ENCODE measurements at places on chromosomes 12 and 14. TPM values are rescaled to one million over a fixed set of nuclear protein-coding genes. Genes with fewer than 3 reads are reported as not detected.
A peak's percentile ranks its signal among the peaks of the same experiment; 100 is the strongest.

The EIF2S3B gene
- total RNA-seq: 1.1 TPM

The PRKD1 gene
- total RNA-seq: 0.49 TPM

The GLIPR1L1 gene
- not detected for total RNA-seq

The IGF1 gene
- 1.5 TPM for total RNA-seq

DNA sequence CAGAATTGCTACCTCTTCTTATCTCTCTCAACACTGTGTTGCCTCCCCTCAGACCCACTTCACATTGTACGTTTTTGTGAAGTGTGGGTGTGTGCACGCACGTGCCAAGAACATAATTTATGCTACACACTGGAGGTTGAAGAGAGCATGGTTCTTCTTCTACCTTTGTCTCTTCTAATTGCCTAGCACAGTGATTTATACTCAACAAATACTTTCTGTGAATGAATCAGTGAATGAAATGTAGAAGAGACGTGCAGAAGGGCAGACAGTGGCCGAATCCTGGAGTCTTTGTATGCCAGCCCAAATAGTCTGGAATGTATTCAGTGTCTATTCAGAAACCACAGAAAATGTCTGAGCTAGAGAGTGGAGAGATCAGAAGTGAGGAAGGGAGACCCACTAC, 4.6 kb upstream of the SAMD4A start:
- no peaks in the 10 kb centered on the region for H3K36me3 ChIP-seq
- DNase-seq: no peak
- no peak overlapping the region for H3K4me3 ChIP-seq

DNA sequence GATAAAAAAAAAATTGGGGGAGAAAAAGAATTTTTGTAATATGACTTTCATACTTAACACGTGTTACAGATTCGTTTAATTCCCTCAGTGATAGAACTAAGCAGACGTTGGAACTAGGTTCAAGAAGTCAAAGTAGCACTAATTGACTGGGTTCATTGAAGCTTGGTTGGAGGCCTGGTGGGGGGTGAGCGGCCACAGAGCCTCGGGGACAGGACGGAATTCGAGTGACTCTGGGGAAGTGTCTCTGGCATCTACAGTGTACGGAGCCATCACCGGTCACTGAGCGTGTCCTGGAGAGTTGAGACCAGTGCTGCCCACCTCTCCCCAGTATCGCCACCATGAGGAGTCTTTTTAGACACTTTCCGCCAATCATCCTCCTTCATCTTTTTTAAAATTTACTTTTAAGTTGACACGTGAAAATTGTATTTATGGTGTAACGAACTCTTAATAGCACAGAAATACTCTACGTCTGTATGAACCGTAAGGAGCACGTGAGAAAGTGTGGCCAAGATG, 1.3 kb downstream of the ZFYVE21 start:
- no peaks in the 10 kb centered on the region for H3K27me3 ChIP-seq
- DNase-seq: no peak
- peak overlapping the region; percentile 36 for H3K27ac ChIP-seq
- H3K36me3 ChIP-seq: 0 out of 2 replicates have a peak, but pooled peaks cover 1% of the 10 kb centered on the region

The NUAK1 gene
- total RNA-seq: 3.7 TPM

DNA sequence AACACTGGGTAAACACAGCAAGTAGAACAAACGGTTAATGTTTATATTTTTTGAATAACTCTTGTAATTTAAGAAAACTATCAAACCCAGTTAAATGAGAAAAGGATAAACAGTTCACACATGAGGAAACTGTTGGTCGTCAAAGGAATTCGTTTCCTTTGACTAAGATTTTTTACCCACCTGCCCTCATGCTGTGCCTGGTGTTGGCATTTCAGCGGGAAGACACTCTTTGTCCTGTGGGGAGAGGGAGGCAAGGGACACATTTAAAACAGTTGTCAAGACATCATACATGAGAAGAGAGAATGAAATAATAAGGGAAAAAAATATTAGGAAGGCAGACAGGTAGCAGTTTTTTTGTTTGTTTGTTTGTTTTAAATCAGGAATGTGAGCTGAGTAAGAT, 70.5 kb downstream of the BHLHE41 start:
- H3K4me1 ChIP-seq: no peaks in the 10 kb centered on the region
- no peak overlapping the region for H3K4me3 ChIP-seq
- no peak overlapping the region for H3K27ac ChIP-seq
- H3K36me3 ChIP-seq: no peaks in the 10 kb centered on the region

The LRFN5 gene
- not detected for total RNA-seq

GRCh38 chr14:29232153-29232552, 465.6 kb downstream of the FOXG1 start:
- H3K27ac ChIP-seq: no peak overlapping the region
- no peaks in the 10 kb centered on the region for H3K27me3 ChIP-seq
- no peak overlapping the region for H3K4me3 ChIP-seq

The TMPRSS12 gene
- total RNA-seq: not detected

DNA sequence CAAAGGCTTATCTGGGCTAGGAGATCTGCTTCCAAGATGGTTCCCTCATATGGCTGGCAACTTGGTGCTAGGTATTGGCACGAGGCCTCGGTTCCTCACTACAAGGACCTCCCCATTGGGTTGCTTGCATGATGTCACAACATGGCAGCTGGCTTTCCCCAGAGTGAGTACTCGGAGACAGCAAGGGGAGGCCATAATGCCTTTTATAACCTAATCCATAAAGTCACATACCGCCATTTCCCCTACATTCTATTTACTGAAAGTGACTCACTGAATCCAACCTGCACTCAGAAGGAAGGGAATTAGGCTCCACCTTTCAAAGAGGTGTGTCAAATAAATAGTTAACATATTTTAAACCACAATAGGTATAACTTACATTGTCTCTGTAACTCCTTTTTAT, 130.9 kb downstream of the SAMD4A start:
- no peaks in the 10 kb centered on the region for H3K36me3 ChIP-seq
- H3K4me1 ChIP-seq: peaks cover 13% of the 10 kb centered on the region
- no peak overlapping the region for H3K4me3 ChIP-seq

- no peak for DNase-seq
- H3K27me3 ChIP-seq: no peaks in the 10 kb centered on the region
- no peaks in the 10 kb centered on the region for H3K4me1 ChIP-seq
- no peaks in the 10 kb centered on the region for H3K36me3 ChIP-seq
- H3K27ac ChIP-seq: no peak overlapping the region
Observed at GRCh38 chr12:34333337-34333736, 311.0 kb downstream of the ALG10 start.

GRCh38 chr12:123867141-123867540, 105.0 kb downstream of the DNAH10 start:
- peak overlapping the region; percentile 41 for H3K27ac ChIP-seq
- no peaks in the 10 kb centered on the region for H3K36me3 ChIP-seq
- peaks cover 20% of the 10 kb centered on the region for H3K4me1 ChIP-seq
- no peaks in the 10 kb centered on the region for H3K27me3 ChIP-seq
- DNase-seq: peak; percentile 84

DNA sequence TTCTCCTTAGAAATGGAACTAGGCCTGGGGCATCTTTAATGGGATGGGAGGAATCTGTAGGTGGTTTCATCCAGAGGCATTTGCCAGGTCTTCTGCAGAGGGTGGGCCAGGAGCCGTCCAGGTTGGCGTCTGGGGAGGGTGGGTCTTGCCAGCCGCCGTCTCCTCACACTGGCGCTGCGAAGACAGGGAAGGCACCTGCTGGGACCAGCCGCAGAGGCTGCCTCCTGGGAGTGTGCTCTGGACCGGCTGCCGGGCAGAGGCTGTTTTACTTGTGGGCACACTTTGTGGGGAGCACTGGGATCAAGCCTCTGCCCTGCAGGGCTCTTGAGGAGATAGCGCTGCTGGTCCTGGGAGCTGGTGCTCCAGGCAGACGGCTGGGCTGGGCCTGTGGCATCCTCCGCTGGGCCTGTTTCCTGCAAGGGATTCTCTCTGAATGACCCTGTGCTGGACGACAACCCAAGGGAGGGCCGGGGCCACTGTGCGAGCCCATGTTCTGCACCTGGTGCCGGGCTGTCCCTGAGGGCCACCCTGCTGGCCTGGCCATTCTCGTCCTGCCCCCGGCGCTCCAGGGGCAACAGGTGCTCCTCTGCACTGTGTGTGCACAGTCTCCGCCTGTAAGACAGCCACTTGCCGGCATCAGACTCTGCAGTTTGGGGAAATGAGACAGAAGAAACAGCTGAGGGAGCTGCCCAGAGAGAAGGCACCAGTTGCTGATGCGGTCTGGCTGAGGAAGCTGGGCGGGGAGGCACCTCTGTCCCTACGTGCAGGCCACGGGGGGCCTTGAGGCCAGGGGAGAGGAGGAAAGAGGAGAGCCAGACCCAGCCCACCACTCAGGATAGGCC, 10.0 kb upstream of the TEX22 start:
- H3K4me1 ChIP-seq: no peaks in the 10 kb centered on the region
- DNase-seq: no peak
- no peak overlapping the region for H3K27ac ChIP-seq
- no peaks in the 10 kb centered on the region for H3K36me3 ChIP-seq

The ZNF26 gene
- total RNA-seq: 17.8 TPM

DNA sequence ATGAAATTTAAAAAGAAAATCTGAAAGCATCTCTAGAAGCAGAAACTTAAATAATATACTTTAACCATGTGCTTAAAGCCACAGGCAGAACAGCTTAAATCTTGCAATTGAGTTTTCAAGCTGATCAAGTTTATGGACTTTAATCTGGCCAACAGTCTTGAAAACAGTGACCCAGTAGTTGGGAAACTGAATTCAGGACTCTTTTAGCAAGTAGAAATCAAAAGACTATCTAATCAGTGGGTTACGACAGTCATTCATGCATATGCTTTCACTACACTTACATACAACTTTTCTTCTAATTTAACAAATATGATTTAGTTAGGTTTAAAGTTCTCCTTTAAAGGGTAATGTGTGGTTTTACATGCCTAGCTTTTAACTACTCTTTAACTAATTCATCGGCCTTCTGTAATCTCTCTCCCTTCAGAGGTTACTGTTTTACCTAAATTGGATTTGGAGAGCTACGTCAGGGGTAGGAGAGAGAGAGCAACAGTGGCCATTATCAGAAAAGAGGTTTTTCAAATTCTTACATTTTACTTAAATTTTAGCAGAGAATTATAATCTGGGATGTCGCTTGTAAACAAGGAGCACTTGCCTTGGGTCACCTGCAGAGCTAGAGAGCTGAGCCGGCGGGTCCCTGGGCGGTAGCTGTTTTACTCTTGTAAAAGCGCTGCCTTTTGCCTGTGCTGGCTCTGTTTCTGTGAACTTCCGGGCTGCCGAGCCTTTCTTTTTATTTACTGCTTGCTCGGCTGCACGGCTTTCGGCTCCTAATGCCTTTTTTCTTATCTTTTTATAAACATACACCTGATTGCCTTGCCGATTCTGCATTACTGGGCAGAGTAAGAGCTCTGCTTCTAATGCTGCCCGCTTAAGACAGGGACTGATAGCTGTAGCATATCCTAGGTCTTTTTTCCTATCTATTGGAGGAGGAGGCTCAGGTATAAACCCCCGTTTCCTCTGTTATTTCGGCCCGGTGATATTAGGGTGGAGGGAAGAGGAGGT, 17.4 kb upstream of the LYZ start:
- peaks cover 36% of the 10 kb centered on the region for H3K4me1 ChIP-seq
- H3K27me3 ChIP-seq: no peaks in the 10 kb centered on the region
- peak; percentile 49 for DNase-seq

DNA sequence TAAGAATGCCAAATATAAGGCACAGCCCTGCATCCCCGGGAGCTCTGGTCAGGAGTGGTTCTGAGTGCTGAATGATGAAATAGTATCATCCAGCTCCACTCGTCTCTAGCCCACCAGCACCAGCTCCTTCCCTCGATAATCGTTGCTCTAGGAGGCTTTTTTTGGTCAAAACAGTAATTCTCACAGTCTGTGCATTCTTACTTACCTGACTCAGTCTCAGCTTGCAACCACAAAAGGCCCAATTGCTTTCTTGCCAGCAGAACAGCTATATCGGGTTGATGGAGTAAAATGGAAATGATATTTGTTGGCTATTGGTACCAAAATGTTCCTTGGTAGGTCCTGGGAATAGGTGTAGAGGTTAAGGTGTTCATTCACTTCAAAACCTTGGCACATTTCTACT, 94.8 kb downstream of the BMP4 start:
- peaks cover 9% of the 10 kb centered on the region for H3K4me1 ChIP-seq
- no peaks in the 10 kb centered on the region for H3K27me3 ChIP-seq
- no peaks in the 10 kb centered on the region for H3K36me3 ChIP-seq
- DNase-seq: no peak

GRCh38 chr12:116406529-116406928, 129.0 kb upstream of the MED13L start:
- no peaks in the 10 kb centered on the region for H3K36me3 ChIP-seq
- DNase-seq: peak; percentile 94
- H3K4me1 ChIP-seq: peaks cover 12% of the 10 kb centered on the region
- no peaks in the 10 kb centered on the region for H3K27me3 ChIP-seq

DNA sequence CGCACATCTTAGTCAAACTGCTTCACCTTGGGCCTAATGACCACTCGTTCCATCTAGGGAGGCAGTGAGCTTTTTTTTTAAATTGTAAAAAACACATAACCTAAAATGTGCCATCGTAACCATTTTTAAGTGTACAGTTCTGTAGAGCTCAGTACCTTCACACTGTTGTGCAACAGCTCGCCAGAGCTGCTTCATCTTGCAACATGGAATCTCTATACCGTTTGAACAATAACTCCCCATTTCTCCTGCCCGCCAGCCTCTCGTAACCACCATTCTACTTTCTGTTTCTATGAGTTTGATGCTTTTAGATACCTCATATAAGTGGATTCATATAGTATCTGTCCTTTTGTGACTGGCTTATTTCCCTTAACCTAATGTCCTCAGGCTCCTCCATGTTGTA, 196.2 kb downstream of the CHST11 start:
- no peaks in the 10 kb centered on the region for H3K27me3 ChIP-seq
- no peak for DNase-seq
- no peaks in the 10 kb centered on the region for H3K4me1 ChIP-seq
- H3K36me3 ChIP-seq: no peaks in the 10 kb centered on the region

- no peaks in the 10 kb centered on the region for H3K36me3 ChIP-seq
- no peak for DNase-seq
Observed at GRCh38 chr14:106455026-106455425, 928.6 kb downstream of the TMEM121 start.

The MYO1H gene
- total RNA-seq: 0.18 TPM

GRCh38 chr12:27048822-27049752, 26.7 kb downstream of the MED21 start:
- H3K27me3 ChIP-seq: no peaks in the 10 kb centered on the region
- no peaks in the 10 kb centered on the region for H3K36me3 ChIP-seq
- H3K27ac ChIP-seq: no peak overlapping the region
- no peak for DNase-seq

GRCh38 chr12:56880125-56880992, 53.8 kb downstream of the SDR9C7 start:
- no peaks in the 10 kb centered on the region for H3K27me3 ChIP-seq
- H3K4me1 ChIP-seq: peaks cover 10% of the 10 kb centered on the region
- H3K4me3 ChIP-seq: no peak overlapping the region
- no peak for DNase-seq

DNA sequence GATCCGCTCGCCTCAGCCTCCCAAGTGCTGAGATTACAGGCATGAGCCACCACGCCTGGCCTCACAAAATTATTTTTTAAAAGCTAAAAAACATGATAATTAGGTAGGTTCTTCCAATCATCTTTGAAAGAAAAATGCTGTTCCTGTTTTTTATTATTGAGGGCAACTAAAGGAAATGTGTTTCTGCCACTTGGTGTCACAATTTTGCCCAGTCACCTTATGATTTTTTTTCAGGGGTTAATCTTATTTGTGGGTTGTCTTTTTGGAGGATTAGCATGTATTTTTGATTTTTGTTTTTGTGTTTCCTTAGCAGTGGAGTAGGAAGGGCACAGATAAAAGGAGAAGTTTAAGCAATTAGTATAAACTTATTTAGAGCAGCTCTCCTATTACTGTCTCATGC, 79.8 kb downstream of the PRORP start:
- H3K4me3 ChIP-seq: no peak overlapping the region
- DNase-seq: no peak
- no peak overlapping the region for H3K27ac ChIP-seq
- H3K36me3 ChIP-seq: no peaks in the 10 kb centered on the region
- H3K4me1 ChIP-seq: no peaks in the 10 kb centered on the region

The DDN gene
- total RNA-seq: 1.7 TPM

The ADAM21 gene
- not detected for total RNA-seq
